ENCODE measurements at places on chromosomes 5 and 9. TPM values are rescaled to one million over a fixed set of nuclear protein-coding genes. Genes with fewer than 3 reads are reported as not detected.

DNA sequence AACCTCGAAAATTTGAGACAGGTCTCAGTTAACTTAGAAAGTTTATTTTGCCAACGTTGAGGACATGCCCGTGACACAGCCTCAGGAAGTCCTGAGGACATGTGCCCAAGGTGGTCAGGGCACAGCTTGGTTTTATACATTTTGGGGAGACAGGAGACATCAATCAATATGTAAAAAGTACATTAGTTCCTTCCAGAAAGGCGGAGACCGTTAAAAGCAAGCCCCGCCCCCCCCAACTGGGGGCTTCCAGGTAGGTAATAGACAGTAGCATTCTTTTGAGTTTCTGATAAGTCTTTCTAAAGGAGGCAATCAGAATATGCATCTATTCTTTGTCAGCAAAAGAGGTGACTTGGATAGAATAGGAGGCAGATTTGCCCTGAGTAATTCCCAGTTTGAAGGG lies 599 bp upstream of the MOCS2 start:
- DNase-seq = peak; percentile 18
- peak overlapping the region; percentile 93 for H3K4me3 ChIP-seq
- peaks cover 40% of the 10 kb centered on the region for H3K4me1 ChIP-seq

DNA sequence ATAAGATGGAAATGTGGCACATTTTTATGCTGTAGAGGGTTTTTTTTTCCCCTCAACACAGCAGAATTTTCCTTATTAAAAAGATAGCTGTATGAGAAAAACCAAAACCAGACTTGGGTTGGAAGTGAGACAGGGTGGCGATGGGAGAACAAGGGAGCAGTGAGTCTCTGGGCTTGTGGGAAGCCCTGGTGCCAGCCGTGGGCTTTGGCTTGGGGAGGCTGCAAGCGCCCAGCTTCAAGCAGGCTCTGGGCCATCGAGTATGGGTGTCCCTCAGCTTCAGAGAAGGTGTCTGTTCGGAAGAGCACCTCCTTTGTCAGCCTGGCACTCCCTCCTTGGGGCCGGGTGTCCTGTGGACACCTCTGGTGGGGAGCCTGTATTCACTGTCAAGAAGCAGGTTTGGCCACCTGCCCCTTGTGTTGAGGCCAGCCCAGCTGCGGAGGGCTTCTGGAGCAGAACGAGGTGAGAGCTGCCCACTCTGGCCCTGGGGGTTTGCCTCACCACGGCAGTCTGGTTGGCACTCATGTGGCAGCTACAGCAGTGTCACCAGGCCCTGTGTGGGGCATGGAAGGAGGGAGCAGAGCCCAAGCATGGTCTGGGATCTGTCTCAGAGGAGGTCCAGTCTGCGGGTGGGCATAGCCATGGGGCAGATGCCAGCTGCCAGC lies 37.6 kb upstream of the ANGPTL2 start:
- H3K4me1 ChIP-seq = peaks cover 14% of the 10 kb centered on the region
- H3K36me3 ChIP-seq = no peaks in the 10 kb centered on the region
- no peak overlapping the region for H3K27ac ChIP-seq
- peaks cover 6% of the 10 kb centered on the region for H3K27me3 ChIP-seq
- H3K4me3 ChIP-seq = no peak overlapping the region

ANKRA2 gene
- total RNA-seq = 18.4 TPM

- H3K27me3 ChIP-seq = no peaks in the 10 kb centered on the region
- no peak overlapping the region for H3K4me3 ChIP-seq
- H3K4me1 ChIP-seq = peaks cover 44% of the 10 kb centered on the region
- no peak overlapping the region for H3K27ac ChIP-seq
- DNase-seq = no peak
- peaks cover 90% of the 10 kb centered on the region for H3K36me3 ChIP-seq
These were observed 5.8 kb downstream of the BRD9 start for GRCh38 chr5:886716-887325.

DNA sequence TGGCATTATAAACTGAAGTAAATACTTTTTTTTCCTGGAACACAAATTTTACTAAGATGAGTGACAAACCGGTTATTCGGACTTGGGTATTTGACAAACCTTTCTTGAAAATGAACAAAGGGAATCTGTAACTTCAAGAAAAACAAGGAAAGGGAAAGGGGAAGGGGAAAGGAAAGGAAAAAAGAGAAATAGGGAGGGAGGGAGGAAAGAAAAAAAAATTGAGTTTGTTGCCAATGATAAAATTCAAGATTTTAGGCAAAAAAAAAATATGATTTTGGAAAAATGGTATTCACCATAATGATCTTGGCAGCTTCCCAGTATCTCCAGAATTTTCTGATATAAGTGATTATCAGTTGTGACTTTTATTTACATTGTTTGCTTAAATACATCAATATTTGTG lies 1.6 kb upstream of the TTC33 start:
- peaks cover 5% of the 10 kb centered on the region for H3K4me1 ChIP-seq
- no peaks in the 10 kb centered on the region for H3K27me3 ChIP-seq
- no peak overlapping the region for H3K4me3 ChIP-seq
- no peak for DNase-seq

DNA sequence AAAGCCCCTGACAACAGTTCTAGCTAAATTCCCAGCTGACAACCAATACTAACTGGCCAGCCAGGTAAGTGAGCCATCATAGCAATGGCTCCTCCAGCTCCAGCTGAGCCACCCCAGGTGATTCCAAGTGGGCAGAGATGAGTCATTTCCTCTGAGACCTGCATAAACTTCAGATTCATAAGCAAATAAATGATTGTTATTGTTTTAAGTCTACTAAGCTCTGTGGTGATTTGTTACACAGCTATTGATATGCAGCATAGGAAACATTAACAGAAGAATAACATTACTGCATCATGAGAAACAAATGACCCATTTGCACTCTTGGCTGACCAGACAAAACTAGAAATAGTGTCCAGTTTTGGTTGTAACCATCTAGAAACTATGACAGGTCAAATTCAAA lies 60.3 kb downstream of the TTC39B start:
- peaks cover 52% of the 10 kb centered on the region for H3K4me1 ChIP-seq
- no peak for DNase-seq
- peaks cover 7% of the 10 kb centered on the region for H3K36me3 ChIP-seq
- no peak overlapping the region for H3K27ac ChIP-seq
- H3K4me3 ChIP-seq = no peak overlapping the region

LHX3 gene
- not detected for total RNA-seq

DNA sequence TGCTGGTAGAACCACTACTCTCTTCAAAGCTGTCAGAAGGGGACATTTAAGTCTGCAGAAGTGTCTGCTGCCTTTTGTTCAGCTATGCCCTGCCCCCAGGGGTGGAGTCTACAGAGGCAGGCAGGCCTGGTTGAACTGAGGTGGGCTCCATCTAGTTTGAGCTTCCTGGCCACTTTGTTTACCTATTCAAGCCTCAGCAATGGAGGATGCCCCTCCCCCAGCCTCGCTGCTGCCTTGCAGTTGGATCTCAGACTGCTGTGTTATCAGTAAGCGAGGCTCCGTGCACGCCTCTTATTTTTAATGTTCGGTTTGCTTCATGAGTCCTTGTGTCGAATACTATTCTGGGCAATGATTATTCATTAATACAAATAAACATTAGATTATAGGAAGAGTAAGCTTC lies 3.1 kb upstream of the SLC27A6 start:
- H3K27ac ChIP-seq = no peak overlapping the region
- H3K4me1 ChIP-seq = no peaks in the 10 kb centered on the region
- H3K27me3 ChIP-seq = peaks cover 14% of the 10 kb centered on the region
- H3K36me3 ChIP-seq = no peaks in the 10 kb centered on the region

GRCh38 chr5:143398451-143399237 lies 4.8 kb downstream of the NR3C1 start:
- peaks cover 60% of the 10 kb centered on the region for H3K4me1 ChIP-seq
- H3K27me3 ChIP-seq = no peaks in the 10 kb centered on the region
- no peak for DNase-seq
- no peak overlapping the region for H3K27ac ChIP-seq
- H3K4me3 ChIP-seq = peak overlapping the region; percentile 91

DNA sequence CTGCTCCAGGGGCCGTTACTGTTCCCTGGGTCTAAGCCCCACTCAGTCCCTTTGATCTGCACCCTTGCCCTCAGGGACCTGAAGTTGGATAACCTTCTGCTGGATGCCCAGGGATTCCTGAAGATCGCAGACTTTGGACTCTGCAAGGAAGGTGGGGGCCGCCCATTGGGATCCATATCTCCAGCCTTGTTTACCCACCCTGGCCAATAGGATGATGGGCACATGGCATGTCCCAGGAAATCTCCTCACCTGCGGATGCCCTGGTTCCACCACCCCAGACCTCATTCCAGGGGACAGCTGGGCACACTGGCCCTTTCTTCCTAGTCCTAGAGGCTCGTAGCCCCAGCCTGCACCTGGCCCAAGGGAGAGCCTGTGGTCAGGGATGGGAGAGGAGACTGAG lies 5.5 kb downstream of the ZDHHC12 start:
- peaks cover 13% of the 10 kb centered on the region for H3K36me3 ChIP-seq
- no peak overlapping the region for H3K4me3 ChIP-seq
- H3K27me3 ChIP-seq = no peaks in the 10 kb centered on the region
- peaks cover 14% of the 10 kb centered on the region for H3K4me1 ChIP-seq

DNA sequence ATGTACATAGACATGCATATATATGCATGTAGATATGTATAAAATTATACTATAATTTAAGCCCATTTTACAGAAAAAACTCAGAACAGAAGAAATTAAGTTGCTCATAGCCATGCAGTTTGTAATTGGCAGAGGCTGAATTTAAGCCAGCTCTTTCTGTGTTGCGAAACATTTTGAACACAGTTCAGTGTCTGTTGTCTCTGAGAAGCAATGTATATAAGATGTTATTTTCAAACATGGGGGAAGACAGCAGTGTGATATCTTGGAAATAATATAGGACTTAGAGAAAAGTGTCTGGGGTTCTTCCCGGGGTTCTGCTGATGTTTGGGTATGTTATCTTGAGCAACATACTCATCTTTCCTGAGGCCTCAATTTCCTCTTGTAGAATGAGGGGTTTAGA lies 37.6 kb downstream of the SVEP1 start:
- no peak overlapping the region for H3K4me3 ChIP-seq
- H3K4me1 ChIP-seq = no peaks in the 10 kb centered on the region
- H3K27ac ChIP-seq = no peak overlapping the region
- H3K36me3 ChIP-seq = no peaks in the 10 kb centered on the region
- DNase-seq = no peak

- DNase-seq = no peak
- H3K27me3 ChIP-seq = no peaks in the 10 kb centered on the region
- no peak overlapping the region for H3K27ac ChIP-seq
These were observed 8.0 kb downstream of the CLPTM1L start for GRCh38 chr5:1336749-1337488.

DNA sequence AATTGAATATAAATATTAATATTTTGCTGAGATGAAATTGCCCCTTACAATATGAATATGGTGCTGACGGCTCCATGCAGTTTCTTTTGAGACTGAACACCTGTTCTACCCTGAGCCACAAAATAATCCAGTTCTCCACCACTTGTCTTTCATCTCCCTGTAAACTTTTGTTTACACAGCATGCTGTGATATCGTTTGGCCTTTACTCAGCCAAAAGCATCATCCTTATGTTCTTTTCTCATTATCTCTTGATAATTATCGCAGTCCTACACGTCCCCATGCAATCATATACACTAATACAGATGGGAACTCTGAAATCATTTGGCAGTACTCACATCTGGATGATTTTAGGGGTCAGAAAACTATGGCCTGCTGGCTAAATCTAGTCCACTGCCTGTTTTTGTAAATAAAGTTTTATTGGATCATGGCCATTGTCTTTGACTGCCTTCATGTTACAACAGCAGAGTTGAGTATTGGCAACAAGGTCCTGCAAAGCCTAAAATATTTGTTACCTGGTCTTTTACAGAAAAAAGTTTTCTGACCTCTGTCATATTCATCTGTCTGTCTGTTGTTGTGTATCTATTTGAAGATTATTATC lies 53.3 kb downstream of the AOPEP start:
- H3K27me3 ChIP-seq = no peaks in the 10 kb centered on the region
- no peak for DNase-seq
- no peaks in the 10 kb centered on the region for H3K36me3 ChIP-seq
- H3K4me1 ChIP-seq = peaks cover 8% of the 10 kb centered on the region

GRCh38 chr5:34625246-34625645 lies 30.9 kb upstream of the RAI14 start:
- peaks cover 9% of the 10 kb centered on the region for H3K4me1 ChIP-seq
- no peak for DNase-seq
- H3K27me3 ChIP-seq = peaks cover 6% of the 10 kb centered on the region
- no peak overlapping the region for H3K4me3 ChIP-seq
- H3K36me3 ChIP-seq = no peaks in the 10 kb centered on the region

DNA sequence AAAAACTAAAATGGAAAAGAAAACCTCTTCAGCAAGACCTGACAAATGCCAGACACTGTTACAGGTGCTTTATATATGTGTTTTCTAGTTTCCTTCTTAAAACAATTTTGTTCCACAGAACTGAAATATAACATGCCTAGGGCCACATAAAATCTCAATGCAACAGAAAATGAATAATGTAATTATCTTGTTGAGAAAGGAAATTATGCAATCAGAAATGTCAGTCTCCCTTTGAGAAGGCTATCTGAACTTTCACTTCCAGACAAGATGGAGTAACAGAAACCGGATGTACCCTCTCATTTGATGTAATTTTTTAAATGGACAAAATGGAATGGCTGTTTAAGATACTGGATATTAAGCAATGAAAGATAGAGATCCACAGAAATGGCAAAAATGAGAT lies 79.2 kb downstream of the AGTPBP1 start:
- H3K27ac ChIP-seq = no peak overlapping the region
- DNase-seq = no peak
- no peak overlapping the region for H3K4me3 ChIP-seq
- H3K4me1 ChIP-seq = no peaks in the 10 kb centered on the region

CDH10 gene
- not detected for total RNA-seq

DNA sequence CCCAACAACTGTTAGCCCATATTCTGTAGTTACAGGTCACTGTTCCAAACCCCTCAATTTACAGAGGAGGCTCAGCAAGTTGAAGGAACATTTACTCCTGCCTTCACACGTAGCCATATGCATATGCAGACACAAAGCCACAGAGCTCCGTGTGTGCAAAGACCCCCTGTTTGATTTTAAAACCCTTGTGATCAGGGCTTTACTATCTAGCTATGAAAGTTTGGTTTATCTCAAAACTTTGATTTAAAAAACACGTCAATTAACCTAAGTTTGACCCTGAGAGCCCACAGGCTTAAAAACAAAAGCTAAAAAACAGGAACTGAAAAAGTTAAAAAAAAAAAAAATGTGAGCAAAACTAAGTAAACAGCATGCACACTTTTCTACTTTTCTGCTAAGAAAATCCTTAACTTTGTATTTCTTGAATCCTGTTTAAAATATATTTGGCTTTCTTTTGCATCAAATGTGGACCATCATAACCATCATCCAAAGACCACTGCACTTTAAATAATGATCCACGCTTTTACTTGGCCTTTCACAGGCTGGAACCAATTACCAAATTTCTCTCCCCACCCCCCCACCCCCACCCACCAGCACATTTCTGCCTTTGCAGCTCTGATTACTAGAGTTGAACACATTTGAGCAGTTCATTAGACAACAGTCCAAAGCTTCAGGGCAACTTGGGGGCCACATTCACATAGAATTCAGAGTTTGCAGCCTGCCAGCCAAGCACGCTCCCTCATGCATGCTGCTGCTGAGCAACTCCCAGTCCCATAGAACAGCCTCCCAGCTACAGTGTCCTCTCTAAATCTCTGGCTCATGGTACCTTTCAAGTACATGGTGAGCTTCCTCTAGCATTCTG lies 128.8 kb upstream of the MAP3K1 start:
- H3K4me3 ChIP-seq = no peak overlapping the region
- H3K27me3 ChIP-seq = no peaks in the 10 kb centered on the region
- H3K4me1 ChIP-seq = peaks cover 69% of the 10 kb centered on the region

- no peaks in the 10 kb centered on the region for H3K4me1 ChIP-seq
- DNase-seq = no peak
- no peaks in the 10 kb centered on the region for H3K36me3 ChIP-seq
- H3K4me3 ChIP-seq = no peak overlapping the region
- H3K27me3 ChIP-seq = peaks cover 13% of the 10 kb centered on the region
These were observed 70.4 kb downstream of the OTP start for GRCh38 chr5:77568082-77568481.

DMRT2 gene
- not detected for total RNA-seq
